ENCODE measurements at places on chromosomes 2 and 18.

- DNase-seq: no peak
These were observed 17.9 kb downstream of the LCT start for GRCh38 chr2:135818937-135819610.

GRCh38 chr18:48027401-48027963, 97.0 kb upstream of the SMAD2 start:
- no peak for DNase-seq

DNA sequence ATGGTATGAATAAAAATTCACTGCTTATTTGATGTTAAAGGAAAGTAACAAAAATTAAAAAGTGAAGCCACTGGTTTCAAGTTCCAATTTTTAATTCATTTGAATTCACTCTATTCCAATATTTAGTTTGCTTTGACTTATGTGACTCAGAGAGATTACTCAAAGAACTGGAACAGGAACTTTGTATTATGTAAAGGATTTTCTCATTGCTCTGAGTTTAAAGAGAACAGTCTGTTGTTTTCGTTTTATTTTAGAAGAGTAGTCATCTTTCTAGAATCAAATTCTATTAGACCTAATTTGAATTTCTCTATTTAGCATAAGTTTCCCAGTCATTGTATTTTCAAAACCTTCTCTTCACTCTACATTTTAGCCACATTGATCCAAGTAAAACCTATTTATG, 300.1 kb upstream of the SLC8A1 start:
- DNase-seq: no peak

DNA sequence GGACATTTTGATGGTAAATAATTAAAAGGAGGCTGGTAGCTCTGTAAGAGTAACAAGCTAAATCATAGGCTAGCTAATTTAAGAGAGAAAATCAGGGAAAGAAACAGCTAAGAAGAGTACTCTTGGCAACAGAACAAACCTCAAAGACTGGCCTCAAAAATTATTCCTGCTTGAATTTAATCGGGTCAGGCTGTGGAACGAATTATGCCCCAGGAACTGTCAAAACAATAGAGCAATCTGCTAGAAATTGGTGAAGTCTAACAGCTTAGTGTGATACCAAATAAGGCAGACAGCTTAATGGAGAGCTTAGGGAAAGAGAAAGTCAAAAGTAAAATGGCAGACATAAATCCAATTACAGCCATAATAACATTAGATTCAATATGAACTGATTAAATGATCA, 215.7 kb downstream of the MREG start:
- no peak for DNase-seq

- no peak for DNase-seq
These were observed 3.6 kb downstream of the ZAP70 start for GRCh38 chr2:97716695-97717612.

DNA sequence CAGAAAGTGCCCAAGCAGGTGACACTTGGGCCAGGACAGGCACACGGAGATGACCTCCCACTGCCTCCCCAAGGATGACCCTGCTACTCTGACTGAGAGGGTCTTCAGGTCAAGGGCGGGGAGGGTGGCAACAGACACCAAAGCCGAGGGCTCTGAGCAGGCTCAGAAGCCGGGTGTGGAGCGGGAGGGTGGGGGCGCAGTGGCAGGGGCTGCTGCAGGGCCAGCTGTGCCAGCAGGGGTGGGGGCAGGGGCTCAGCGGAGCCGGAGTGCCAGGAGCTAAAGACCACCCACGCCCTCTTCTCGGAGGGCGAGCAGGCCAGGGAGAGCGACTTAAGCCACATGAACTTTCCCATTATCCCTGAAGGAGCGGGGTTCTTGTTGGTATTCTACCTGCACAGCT, 93.3 kb upstream of the MBOAT2 start:
- DNase-seq: no peak

DNA sequence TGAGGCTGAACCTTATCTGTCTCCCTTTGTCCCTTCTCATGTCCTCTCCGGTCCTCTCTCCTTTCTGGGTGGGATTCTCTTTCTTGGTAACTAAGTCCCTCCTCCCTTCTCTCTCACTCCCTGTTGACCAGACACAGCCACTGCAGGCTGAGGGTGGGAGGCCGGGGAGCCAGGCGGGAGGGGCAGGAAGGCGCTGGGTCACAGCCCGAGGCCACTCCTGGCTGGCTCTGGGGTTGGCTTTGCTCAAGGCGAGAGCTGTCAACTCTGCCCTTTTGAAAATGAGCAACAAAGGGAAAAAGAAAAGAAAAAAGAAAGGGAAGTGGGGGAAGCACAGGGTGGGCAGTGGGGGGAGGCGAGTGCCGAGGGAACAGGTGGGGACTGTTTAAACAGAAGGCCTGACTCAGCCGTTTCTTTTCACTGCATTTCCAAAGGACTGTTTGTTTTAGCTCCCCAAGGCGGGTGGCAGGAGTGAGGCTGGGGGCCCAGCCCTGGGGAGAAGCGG, 70.5 kb upstream of the IGFBP5 start:
- no peak for DNase-seq

GRCh38 chr2:85554980-85555612, 6.2 kb downstream of the GGCX start:
- no peak for DNase-seq

- DNase-seq: no peak
These were observed 40.4 kb upstream of the FAM124B start for GRCh38 chr2:224442071-224442967.

DNA sequence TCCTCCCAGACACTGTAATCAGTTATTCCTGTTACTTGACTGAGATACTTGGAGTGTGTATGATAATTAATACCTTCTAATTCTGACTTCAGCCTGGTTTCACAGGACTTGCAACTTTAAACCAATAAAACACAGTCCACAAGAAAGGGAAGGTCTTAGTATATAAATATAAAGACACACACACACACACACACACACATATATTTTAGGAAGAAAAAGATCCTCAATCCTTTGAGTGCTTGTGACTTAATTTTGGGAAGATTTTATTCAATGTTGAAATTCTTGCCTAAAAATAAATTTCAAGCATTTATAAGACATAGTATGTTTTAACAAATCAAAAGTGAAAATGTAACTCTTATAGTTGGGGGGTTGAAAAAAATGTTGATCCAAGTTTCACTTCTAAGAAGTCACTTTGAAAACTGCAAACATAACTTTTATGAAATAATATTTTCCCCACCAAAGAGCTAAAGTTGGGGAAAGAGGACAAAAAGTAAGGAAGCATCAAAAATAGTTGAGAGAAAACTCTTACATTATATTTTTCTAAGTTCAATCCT, 824 bp upstream of the VPS54 start:
- DNase-seq: no peak

- no peak for DNase-seq
These were observed 307.9 kb downstream of the NBAS start for GRCh38 chr2:15253247-15253646.

DNA sequence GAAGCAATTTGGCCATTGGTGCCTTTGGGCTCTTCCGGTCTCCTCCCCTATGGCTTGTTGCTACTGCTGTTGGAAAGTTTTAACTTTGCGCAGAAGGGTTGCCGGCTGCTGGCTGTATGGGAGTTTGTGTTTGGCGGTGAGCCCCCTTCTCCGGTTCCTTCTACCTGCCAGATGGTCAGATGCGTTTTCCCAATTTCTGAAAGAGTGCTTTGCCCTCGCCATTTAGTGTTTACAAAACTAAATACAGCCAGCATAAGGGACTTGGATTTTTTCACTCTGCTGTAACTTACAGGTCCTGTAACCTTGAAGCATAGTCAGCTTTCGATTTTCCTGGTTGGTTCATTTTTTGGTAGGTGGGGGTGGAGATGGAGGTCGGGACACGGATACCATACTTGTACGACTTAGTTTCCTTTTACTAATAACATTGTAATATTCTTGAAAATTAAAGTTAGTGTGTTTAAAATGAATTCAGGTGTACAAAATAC, 604 bp downstream of the COQ10B start:
- no peak for DNase-seq

DNA sequence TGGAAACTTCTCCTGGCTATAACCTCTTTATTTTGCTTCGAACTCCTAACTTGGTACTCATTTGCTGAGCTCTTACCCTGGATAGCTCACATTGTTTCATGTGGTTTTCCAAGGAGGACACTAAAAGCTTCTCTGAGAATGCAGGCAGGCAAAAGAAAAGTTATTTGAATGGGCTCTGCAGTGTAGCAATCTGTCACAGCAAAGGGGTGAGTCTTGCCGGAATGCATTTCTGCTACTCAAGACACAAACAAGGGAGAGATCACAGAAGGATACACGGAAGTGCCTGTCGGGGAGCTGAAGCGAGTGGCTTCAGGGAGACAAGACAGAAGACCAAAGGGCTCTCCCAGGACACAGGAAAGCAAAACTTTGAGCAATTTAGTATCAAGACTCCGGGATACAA, 265.4 kb downstream of the SS18 start:
- no peak for DNase-seq

DNA sequence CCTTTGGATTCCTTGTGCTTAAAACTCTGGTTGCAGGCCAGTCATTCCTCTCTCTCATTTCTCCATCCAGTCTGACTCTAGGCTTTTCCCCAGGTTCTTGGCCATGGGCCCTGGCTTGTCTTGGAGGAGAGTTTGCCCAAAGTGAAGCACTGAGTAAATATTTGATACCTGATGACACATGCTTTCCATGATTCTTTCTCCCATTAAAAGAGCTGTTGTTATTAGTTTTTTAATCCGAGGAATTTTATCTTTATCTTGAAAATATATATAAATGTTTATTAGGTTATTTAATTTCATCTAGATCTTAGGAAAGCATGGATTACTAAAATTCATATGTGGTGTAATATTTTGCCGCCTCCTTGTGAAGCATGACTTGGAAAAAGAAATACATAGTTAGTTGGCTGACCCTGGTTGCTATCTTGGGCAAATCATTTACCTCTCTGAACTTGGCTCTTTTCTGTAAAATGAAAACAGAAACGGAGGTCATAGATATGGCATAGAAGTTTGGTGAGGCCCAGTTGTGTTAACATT, 650.1 kb downstream of the SLC4A3 start:
- DNase-seq: no peak

- DNase-seq: no peak
These were observed 30.0 kb upstream of the NPC1 start for GRCh38 chr18:23616258-23616657.

DNA sequence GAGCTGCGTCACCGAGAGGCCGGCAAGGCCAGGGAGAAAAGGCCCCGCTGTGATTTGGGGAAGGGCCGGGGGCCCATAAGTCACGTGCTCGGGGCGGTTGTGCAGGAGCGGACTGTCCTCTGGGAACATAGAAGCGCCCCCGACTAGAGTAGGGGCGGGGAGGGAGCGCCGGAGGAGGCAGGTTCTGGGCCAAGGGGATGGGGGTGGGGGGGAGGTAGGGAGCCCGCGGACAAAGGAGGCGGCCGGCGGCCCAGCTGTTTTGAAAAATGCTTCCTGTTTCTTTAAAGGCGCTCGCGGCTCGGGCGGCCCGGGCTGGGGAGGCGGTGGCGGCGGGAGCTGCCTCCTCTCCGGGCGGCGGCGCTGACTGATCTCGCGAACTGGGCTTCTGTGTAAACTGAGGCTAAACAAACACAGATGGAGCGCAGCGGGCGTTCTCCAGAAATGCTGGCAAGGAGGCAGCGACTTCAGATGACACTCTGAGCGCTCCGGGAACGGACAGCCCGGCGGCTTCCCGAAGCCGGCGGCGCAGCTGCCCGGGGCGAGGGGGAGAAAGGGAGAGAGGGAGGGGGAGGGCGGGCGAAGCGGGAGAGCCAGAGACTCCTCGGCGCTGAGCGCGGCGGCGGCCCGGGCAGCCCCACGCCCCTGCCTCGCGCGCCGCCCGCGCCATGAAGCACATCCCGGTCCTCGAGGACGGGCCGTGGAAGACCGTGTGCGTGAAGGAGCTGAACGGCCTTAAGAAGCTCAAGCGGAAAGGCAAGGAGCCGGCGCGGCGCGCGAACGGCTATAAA, at the start of gene ATOH8:
Gene ATOH8 (plus strand): TSS at position 467 of the 788 bp plus-strand sequence. CDS start 199 bp downstream, at position 666.
- no peak for DNase-seq

DNA sequence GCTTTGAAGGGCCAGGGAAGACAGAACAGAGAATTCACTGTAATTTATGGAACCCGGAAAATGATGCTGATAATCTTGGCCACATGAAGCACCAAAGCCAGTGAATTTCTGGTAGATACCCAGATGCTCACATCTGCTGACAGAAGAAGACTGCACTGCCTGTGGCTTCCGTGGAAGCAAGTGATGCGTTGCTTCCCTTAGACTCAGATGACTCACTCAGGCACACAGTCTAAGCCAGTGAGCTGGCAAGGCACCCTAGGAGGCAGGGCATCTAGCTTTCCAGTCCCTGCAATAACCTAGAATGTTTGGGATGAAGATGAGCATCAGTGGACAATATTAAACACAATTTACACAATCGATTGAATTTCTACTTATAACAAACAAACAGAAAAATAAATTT, 284.7 kb downstream of the CMPK2 start:
- DNase-seq: no peak

GRCh38 chr2:74756356-74756890, 77.5 kb upstream of the HK2 start:
- DNase-seq: no peak

- peak; percentile 37 for DNase-seq
These were observed 48.1 kb downstream of the PKDCC start for GRCh38 chr2:42095923-42096408.

DNA sequence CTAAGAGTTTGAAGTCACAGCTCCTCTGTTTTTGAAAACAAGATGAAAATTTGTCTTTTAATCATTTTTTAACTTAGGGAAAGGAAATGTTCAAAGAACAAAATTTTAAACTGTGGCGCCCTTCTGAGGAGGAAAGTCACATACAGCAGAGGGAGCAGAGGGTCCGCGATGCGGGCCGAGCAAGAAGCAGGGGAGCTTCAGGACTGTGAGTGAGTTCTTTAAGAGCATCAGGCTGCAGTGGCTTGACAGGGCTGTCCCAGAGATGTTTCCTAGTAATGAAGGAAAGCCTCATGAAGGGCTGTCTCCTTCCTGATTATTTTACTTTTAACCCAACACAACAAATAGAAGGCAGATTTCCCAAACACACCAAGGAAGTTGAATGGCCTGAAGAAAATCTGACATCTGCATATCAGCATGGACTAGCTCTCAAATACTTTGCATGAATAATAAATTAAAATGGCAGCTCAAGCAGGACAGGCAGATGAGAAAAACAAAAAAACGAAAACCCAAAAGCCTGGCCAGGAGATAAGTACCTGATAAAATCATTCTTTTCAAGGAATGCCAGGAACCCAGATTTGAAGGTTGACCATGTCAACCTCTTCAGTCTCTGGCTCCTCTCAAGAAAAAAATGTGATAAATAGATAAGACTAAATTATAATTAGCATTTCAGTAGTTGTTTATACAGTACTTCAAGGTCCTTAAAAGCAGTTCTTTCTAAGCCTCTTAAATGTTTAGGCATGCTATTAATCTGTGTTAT, 60.8 kb downstream of the SLC40A1 start:
- DNase-seq: no peak
